ENCODE measurements at places on chromosomes 12 and 14. TPM values are rescaled to one million over a fixed set of nuclear protein-coding genes. Genes with fewer than 3 reads are reported as not detected.
A peak's percentile ranks its signal among the peaks of the same experiment; 100 is the strongest.

Gene KCNA1
- not detected for total RNA-seq

Gene AQP5
- total RNA-seq = not detected

Gene C12orf56
- 5.7 TPM for total RNA-seq

Gene GALNT4
- 6.8 TPM for total RNA-seq

Gene CD163L1
- total RNA-seq = 0.35 TPM

Gene GYS2
- total RNA-seq = not detected

Gene RIPK3
- total RNA-seq = not detected

DNA sequence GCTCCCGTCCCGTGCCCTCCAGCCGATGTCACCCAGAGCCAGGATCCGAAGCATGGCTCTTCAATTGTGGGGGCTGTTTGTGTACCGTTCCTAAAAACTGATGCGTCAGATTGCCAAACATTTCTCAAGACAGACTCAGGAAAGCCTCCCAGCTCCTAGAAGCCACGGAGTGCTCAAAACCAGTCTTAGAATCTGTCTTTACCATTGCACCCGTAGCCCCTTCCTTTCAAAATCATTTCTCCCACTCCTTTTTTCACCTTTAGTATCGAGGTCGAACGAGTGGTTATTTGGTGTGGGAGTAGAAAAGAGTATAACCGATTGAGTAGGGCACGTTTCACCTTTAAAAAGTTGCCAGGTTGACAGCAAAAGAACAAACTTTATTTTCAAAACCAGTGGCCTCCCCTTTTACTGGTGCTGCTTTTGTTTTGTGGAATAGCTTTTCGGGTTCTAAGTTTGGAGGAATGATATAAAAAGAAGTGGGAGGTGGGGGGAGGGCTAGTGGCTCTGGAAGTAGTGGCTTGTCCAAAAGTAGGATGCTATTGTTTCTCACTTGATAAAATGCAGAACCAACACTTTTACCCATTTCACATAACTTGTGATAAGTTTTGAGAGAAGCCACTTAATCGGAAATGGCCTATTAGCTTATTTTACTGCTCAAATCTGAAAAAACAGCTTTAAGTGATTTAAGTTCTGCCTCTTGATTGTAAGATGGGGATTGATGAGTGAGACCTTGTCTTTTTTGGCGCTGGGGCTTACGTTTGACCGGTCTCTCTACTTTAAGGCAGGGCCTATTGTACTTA lies 803 bp downstream of the STK38L start:
- H3K4me3 ChIP-seq = peak overlapping the region; percentile 80
- DNase-seq = peak; percentile 62
- no peaks in the 10 kb centered on the region for H3K36me3 ChIP-seq
- H3K27me3 ChIP-seq = no peaks in the 10 kb centered on the region

DNA sequence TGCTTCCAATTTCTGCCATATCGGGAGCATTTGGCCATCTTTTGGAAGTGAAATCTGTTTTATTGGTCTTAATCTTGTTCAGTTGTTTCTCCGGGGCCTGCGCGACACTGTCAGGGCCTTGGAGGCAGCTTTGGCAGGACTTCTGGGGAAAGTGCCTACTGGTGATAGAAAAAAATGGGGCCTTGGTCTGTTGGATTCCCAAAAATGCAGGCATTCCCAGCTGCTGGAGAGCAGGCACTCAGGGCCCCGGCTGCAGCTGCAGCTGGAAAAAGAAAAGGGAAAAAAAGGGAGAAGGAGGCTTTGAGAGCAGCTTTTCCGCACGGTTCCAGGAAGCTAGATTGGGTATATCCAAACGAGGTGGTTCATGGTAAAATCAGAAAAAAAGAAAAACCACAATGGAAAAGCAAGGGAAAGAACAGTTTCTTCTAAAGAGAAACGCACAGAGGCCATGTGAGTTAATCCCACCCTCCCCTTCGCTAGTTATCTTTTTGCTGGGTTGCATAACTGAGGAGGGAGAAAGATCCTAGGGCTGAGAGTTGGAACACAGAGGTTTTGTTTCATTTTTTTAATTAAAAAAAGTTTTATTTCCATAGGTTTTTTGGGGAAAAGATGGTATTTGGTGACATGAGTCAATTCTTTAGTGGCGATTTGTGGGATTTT lies 134.7 kb upstream of the RFLNA start:
- H3K36me3 ChIP-seq = no peaks in the 10 kb centered on the region
- H3K4me3 ChIP-seq = no peak overlapping the region
- peaks cover 51% of the 10 kb centered on the region for H3K27me3 ChIP-seq

DNA sequence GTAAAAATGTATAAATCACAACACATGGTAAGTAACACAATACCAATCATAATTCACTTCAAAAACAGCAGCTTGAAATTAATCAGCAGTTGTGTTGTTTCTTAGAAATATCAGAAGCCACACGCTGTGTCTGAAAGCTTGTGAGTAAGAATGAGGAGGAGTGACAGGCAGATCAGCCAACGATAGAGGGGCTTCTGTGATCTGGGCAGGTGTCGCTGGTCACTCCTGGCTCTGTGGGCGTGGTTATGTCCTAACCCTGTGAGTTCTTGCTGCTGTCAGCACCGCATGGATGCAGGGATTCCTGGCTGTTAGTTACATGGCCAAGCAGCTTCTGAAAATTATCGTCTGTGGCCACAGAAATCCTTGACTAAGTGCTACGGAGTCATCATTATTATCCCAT lies 123.4 kb downstream of the SLC25A47 start:
- H3K4me1 ChIP-seq = peaks cover 14% of the 10 kb centered on the region
- H3K4me3 ChIP-seq = no peak overlapping the region
- H3K27ac ChIP-seq = no peak overlapping the region
- no peak for DNase-seq

DNA sequence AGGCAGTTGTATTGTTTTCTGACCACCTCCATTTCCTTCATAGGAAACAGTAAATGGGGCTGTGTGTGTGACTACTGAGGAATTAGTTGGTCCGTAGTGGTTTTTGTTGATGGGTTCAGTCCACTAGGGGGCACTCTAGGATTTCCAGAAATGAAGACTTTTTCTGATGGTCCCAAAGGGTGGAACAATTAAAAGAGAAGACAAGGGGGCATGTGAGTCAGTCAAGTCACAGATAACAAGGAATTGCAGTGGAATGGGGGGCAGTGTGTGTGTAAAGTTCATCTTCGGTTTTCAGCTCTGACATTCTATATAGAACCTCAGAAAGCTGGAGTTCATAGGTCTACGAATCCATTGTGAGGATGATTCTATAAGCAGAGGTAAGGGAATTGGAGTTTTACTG lies 186.6 kb upstream of the OR4E1 start:
- H3K4me3 ChIP-seq = no peak overlapping the region
- no peaks in the 10 kb centered on the region for H3K4me1 ChIP-seq
- peak; percentile 40 for DNase-seq
- no peak overlapping the region for H3K27ac ChIP-seq

DNA sequence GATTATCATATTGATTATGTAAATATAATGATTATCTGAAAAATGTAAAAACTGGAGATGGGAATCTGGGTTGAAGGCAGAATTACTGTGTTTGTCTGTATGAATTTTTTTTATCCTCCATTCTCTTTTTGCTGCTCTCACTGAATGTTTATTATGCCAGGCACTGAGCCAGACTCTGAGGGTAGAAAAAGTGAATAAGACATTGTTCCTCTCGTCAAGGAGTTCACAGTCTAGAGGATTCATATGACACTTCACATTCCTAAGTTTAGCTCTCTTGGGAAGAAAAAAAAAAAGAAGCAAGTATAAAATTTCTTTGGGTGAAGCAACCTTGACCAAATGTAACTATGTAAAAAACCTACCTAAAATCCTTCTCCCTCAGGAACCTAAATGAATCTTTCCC lies 120.9 kb upstream of the LMO3 start:
- H3K4me3 ChIP-seq = no peak overlapping the region
- no peaks in the 10 kb centered on the region for H3K27me3 ChIP-seq
- H3K4me1 ChIP-seq = no peaks in the 10 kb centered on the region
- no peak for DNase-seq
- no peak overlapping the region for H3K27ac ChIP-seq

DNA sequence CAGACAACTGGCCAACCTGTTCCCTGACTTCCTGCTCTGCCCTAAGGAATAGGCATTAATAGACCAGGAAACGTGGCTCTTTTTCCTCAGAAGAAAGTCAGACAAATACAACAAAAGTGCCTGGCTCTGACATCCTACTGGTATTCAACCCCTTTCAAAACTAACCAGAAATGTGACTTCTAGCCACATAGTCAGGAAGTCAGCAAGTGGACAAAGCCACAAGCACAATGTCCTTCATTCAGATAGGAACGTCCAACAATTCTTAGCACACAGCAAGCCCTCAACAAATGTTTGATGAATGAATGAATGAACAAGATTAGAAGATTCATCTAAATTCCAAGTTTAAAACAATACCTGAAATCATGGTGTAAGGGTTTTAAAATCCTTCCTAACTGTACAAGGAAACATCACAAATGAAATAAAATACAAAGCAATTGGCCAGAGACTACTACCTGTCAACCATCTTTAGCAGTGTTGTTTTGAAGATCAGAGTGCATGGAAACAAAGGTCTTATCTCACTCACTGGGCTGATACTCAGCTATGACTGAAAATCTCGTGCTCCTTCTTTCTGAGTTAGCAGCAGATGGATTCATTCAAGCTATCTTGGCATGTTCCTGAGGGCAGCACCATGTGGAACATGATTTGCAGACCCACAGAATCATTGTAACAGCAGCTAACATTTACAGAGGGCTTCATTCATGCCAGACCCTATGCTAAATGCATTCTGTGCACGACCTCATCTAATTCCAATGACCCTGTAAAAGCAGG lies 16.5 kb downstream of the APPL2 start:
- peaks cover 53% of the 10 kb centered on the region for H3K4me1 ChIP-seq
- no peaks in the 10 kb centered on the region for H3K27me3 ChIP-seq
- H3K36me3 ChIP-seq = peaks cover 18% of the 10 kb centered on the region
- H3K27ac ChIP-seq = peak overlapping the region; percentile 81
- no peak for DNase-seq
- H3K4me3 ChIP-seq = no peak overlapping the region

DNA sequence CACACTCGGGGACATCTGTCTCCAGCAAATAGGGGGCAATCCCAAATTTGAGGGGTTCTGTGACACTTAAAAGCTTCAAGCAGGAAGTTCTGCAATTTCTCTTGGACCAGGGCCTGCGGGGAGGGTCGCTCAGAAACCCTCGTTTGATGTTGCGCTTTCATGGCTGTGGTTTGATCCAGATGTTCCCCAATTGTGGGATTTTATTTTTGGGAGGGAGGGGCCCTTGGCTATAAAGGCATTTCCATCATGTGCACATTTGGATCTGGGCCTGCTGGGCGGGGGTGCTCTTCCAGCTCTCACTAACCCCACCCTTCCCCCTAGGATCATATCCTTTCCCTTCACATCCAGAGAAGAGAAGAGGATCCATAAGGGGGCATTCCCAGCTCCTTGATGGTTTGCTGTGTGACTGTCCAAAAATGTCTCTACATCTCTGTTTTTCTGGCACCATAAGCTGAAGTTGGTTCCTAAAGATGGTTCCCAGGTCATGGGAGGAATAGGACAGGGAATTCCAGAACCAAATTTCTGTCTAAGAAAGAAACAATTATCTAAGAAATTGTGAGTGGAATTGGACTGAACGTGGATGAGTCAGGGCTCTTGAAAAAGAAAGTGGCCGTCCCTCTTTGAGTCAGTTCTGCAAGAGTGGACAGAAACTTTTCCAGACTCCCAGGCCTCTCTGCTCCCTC lies 47.2 kb downstream of the SMUG1 start:
- no peaks in the 10 kb centered on the region for H3K4me1 ChIP-seq
- no peak overlapping the region for H3K4me3 ChIP-seq
- no peaks in the 10 kb centered on the region for H3K27me3 ChIP-seq
- H3K36me3 ChIP-seq = no peaks in the 10 kb centered on the region

DNA sequence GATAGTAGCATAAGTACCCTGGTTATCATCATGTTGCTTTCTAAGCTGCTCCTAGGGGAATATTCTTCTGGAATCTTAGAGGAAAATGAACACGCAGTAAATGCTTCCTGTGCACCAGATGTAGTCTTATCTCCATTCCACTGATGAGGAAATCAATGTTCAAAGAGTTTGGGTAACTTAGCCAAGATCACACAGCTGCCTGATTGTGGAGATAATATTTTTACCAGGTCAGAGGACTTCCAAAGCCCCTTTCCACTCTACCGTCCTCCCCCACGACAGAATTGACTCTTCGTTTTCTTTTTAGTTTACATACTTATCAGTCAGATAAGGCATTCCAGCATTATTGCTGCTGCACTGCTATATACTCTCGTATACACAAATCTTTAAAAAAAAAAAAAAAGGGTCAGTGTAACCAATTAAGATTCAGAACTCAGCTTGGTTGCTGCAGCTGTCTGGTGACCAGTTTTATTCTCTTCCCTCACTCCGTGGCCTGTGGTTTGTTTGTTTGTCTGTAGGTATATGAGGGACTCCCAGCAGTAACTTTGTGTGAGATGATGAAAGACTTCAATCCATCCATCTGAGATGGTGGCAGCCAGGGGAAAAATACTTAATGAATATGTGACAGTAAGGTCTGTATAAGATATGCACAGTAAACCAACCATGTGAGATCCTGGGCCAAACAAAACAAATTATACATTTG lies 110.5 kb downstream of the TGFB3 start:
- H3K27ac ChIP-seq = no peak overlapping the region
- H3K4me3 ChIP-seq = no peak overlapping the region
- H3K27me3 ChIP-seq = no peaks in the 10 kb centered on the region
- DNase-seq = no peak

DNA sequence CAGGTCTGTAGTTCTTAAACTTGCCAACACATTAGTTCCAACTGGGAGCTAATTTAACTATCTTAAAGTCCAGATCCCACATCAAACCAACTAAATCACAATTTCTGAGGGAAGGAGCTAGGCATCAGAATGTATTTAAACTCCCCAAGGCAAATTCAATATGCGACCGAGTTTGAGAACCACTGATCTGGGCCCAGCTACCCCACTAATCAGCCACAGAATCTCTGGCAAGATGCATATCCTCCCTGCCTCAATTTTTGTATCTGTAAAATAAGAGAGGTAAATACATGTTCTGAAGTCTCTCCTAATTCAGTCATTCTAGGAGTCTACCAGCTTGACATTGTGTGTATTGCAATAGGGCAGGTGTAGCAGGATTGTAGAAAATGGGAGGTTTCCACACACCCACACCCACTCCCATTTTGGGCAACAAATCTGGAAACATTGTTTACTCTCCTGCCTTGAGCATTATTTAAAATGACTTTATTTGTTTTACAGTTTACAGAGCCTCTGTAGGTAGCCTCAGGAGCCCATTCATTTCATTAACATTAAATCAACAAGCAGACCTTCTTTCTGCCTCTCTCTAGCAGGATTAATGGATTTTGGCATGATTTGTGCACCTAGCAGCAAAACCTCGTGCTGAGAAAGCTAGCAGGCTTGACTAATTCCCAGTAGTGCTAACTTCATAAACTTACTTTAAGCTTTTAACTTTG lies 15.6 kb downstream of the LGR5 start:
- no peak overlapping the region for H3K4me3 ChIP-seq
- no peaks in the 10 kb centered on the region for H3K36me3 ChIP-seq
- no peak for DNase-seq
- no peak overlapping the region for H3K27ac ChIP-seq
- no peaks in the 10 kb centered on the region for H3K4me1 ChIP-seq

Measured in PC-3 (cell line).